PC-9 (cell line): ENCODE measurements at places on chromosomes 3 and 15.

DNA sequence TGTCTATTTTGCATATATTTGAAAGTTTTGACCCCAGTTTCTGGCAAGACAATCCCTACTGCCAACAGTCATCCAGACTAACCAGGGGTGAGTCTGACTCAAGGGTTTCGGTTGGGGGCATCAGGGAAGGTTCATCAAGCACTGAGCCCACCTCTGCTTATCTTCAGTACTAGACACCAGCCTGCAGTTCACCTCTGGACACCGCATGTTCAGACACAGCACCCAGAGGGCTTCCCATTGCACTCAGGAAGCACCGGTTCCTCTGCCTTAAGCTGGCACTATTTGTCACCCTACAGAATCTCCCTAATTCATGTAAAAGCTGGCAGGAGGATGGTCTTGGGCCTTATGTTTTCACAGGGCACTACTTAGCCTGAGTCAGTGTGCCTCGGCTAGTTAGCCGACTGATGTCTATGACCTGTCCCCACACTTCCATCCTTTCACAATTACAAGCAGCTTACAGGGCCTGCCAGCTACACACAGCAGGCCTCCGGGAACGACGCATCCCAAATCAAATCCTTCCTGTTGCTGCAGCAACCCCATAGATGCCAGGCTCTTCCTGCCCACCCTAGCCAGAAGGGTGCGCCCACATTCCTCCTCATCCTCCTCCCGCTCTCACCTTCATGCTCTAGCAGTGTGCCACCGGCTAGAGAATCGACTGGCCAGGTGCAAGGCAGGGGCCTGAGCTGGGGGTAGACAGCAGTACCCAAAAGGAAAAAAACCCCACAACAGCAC is 52.5 kb downstream of the SH3BP5 start:
- no peaks in the 10 kb centered on the region for H3K36me3 ChIP-seq
- no peak for DNase-seq
- no peaks in the 10 kb centered on the region for H3K4me1 ChIP-seq

DNA sequence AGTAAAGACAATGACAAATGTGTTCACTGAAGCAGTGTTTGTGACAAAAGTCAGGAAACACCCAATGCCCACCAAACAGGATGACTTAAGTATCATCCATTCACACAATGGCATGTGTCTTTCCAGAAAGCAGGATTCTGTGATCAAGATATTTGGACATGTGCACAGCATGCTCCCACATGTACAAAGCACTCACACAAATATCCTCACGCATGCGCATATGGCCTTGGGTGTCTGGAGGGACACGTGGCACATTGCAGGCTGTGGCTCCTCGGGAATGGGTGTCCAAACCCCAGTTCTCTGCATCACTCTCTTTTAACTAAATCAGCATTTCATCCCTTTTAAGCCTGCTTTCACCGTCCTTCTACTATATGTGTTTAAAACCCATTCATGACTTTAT is 130.5 kb downstream of the KLF13 start:
- no peak overlapping the region for H3K4me3 ChIP-seq
- H3K27ac ChIP-seq = no peak overlapping the region
- H3K36me3 ChIP-seq = no peaks in the 10 kb centered on the region
- no peak for DNase-seq

GRCh38 chr15:33322091-33322490 is 11.3 kb downstream of the RYR3 start:
- H3K4me3 ChIP-seq = no peak overlapping the region
- no peak overlapping the region for H3K27ac ChIP-seq
- DNase-seq = no peak
- H3K4me1 ChIP-seq = no peaks in the 10 kb centered on the region

- no peaks in the 10 kb centered on the region for H3K27me3 ChIP-seq
- H3K4me1 ChIP-seq = no peaks in the 10 kb centered on the region
- no peak overlapping the region for H3K27ac ChIP-seq
- 0 out of 2 replicates have a peak, but pooled peaks cover 8% of the 10 kb centered on the region for H3K36me3 ChIP-seq
- DNase-seq = no peak
Observed at GRCh38 chr15:52546031-52546751, 17.5 kb upstream of the MYO5A start.

DNA sequence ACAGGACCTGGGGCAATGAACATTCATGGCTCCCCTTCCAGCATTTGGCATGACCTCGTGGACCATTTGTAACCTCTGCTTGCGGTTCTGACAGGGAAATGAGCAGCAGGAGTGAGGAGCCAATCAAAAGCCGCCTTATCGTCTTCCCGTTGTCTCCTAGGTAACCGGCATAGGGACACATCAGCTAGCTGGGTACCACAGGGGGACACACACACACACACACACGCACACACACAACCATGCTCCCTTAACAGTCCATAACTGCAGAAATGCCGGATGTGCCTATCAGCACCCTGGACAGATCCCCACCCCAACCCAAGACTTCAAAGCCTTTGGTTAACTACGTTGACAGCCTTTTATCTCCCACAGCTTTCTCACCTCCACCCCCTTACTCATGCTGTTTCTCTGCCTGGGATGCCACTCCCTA is 53.4 kb upstream of the CCDC174 start:
- DNase-seq = no peak
- H3K27ac ChIP-seq = no peak overlapping the region
- H3K36me3 ChIP-seq = no peaks in the 10 kb centered on the region

DNA sequence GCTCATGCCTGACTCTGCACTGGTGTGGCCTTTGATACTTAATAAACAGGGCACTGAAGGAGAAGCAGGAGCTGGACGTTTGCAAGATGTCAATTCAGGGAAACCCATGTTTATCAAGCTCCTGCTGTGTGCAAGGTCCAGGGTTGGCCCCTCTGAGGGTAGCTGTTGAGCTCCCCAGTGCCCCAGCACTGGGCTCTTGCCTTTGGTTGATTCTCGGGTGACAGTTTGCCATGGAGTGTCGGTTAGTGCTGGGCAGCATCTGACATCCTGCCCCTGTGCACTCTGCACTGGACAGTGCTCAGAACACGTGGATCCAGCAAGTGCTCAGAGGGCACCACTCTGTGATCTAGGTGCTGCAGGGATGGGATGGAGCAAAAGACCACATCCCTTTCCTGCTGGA is 7.3 kb downstream of the HDAC11 start:
- H3K27ac ChIP-seq = no peak overlapping the region
- no peak for DNase-seq
- no peaks in the 10 kb centered on the region for H3K36me3 ChIP-seq
- no peak overlapping the region for H3K4me3 ChIP-seq
- H3K27me3 ChIP-seq = no peaks in the 10 kb centered on the region
- H3K4me1 ChIP-seq = peaks cover 26% of the 10 kb centered on the region
